ENCODE measurements at places on chromosomes 4 and X. TPM values are rescaled to one million over a fixed set of nuclear protein-coding genes. Genes with fewer than 3 reads are reported as not detected.

GRCh38 chr4:3013839-3014350 lies 50.5 kb downstream of the GRK4 start:
- H3K27me3 ChIP-seq, result no peaks in the 10 kb centered on the region
- H3K36me3 ChIP-seq, result no peaks in the 10 kb centered on the region
- no peaks in the 10 kb centered on the region for H3K4me1 ChIP-seq
- no peak overlapping the region for H3K27ac ChIP-seq
- peak overlapping the region; percentile 48 for H3K4me3 ChIP-seq

GRCh38 chr4:156512622-156513021 lies 459.0 kb downstream of the PDGFC start:
- no peak overlapping the region for H3K4me3 ChIP-seq
- no peaks in the 10 kb centered on the region for H3K36me3 ChIP-seq
- H3K27ac ChIP-seq, result no peak overlapping the region
- H3K4me1 ChIP-seq, result peaks cover 3% of the 10 kb centered on the region
- no peak for DNase-seq

GRCh38 chr4:126495163-126495752 lies 1137.5 kb upstream of the INTU start:
- DNase-seq, result no peak
- no peak overlapping the region for H3K4me3 ChIP-seq

DNA sequence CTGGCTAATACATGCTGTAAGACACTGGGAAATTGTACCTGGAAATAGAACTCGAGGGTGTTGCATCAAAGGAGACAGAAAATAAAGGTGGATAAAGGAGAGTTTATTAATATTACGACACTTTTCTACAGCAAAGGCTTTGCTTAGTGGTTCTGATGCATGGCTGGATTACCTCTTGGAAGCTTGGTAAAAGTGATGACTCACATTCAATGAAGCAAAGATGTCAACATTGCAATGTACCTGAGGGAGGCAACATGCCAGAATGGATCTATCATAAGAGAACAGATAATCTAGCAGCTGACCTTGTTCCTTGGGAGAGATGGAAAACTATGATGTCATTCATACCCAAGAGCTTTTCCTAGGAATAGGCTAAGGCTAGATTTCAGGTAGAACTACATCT lies 735.1 kb upstream of the DIAPH2 start:
- H3K27me3 ChIP-seq, result peaks cover 3% of the 10 kb centered on the region
- no peaks in the 10 kb centered on the region for H3K4me1 ChIP-seq
- no peak for DNase-seq
- no peaks in the 10 kb centered on the region for H3K36me3 ChIP-seq

Gene ZCCHC18
- 2.6 TPM for total RNA-seq

Gene HAND2
- 8.3 TPM for total RNA-seq

DNA sequence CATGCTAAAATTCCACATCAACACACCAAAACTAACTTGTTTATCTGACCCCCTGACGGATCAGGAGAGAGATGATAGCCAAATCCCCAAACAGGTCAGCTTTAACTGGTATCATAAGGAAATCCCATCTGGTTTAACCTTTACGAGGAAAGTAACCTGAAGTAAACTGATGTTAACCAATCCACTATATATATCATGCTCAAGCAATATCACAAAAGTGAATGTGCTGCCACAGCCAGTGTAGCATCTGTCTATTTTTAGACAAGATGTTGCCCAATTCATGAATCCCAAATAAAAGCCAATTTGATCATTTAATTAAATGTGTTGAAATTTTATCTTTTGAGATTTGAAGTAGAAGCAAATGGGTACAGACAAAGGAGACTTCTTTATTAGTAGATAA lies 44.5 kb downstream of the EGF start:
- H3K27ac ChIP-seq, result no peak overlapping the region
- no peak for DNase-seq
- no peak overlapping the region for H3K4me3 ChIP-seq
- no peaks in the 10 kb centered on the region for H3K36me3 ChIP-seq
- no peaks in the 10 kb centered on the region for H3K4me1 ChIP-seq

GRCh38 chrX:37871626-37872302 lies 24.4 kb upstream of the DYNLT3 start:
- H3K4me3 ChIP-seq, result no peak overlapping the region
- no peak overlapping the region for H3K27ac ChIP-seq

Gene RASGEF1B
- 8.3 TPM for total RNA-seq

GRCh38 chr4:94695384-94695783 lies 62.4 kb upstream of the BMPR1B start:
- no peaks in the 10 kb centered on the region for H3K36me3 ChIP-seq
- H3K27me3 ChIP-seq, result no peaks in the 10 kb centered on the region
- H3K4me3 ChIP-seq, result no peak overlapping the region
- H3K4me1 ChIP-seq, result no peaks in the 10 kb centered on the region
- H3K27ac ChIP-seq, result no peak overlapping the region

DNA sequence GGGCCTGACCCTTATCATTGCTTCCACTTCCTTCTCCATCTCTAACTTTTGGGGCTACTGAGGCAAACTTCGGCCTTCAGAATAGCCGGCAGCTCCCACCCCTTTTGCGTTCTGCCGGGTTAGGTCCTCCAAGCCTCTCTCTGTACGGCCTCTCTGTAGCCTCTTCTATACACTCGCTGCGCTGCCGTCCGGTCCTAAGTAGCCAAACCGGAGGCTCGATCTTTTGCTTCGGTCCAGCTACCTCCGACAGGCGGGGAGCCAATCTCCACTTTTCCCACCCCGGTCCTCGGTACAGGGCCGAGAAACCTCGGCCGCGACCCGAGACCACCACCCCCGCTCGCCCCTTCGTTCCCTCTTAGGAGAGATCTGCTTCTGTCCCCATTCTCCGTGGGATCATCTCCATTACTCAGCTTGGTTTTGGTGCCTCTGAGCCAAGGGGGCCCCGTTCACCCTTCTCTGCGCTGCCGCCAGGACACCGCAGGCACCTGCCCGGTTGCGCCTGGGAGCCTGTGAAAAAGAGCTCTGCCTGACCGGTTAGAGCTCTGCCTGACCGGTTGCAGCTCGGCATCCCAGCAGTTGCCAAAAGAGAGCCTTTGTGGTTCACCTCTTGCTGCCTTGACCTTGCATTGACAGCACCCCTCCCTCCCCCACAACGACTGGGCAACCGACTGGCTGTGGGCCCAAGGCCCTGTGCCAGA lies 1.0 kb upstream of the HTR2C start:
- H3K4me1 ChIP-seq, result peaks cover 9% of the 10 kb centered on the region

Gene FGD1
- 23.9 TPM for total RNA-seq

- no peaks in the 10 kb centered on the region for H3K27me3 ChIP-seq
- H3K36me3 ChIP-seq, result no peaks in the 10 kb centered on the region
- H3K4me1 ChIP-seq, result no peaks in the 10 kb centered on the region
- H3K27ac ChIP-seq, result no peak overlapping the region
- H3K4me3 ChIP-seq, result no peak overlapping the region
- DNase-seq, result no peak
Observed at GRCh38 chrX:139086246-139086645, 374.7 kb upstream of the FGF13 start.

DNA sequence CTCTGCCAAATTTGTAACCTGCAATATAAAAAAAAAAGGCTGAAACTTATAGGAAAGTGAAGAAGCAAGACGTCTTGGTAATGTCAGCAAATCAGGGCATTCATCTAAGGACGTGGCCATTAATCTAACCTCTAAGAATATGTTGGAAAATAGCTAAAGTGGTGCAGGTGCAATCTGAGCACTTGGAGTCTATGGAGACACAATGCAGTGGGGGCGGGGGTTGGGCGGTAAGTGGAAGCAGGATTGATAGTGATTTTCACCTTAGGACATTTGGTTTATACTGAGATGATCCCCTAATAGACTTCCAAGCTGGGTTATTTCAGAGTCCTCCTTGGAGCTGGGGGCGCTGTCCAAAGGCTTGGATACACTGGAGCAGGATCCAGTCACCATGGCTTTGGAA lies 283.4 kb downstream of the EPHA5 start:
- no peaks in the 10 kb centered on the region for H3K36me3 ChIP-seq
- H3K27ac ChIP-seq, result no peak overlapping the region
- DNase-seq, result no peak
- H3K4me1 ChIP-seq, result no peaks in the 10 kb centered on the region

DNA sequence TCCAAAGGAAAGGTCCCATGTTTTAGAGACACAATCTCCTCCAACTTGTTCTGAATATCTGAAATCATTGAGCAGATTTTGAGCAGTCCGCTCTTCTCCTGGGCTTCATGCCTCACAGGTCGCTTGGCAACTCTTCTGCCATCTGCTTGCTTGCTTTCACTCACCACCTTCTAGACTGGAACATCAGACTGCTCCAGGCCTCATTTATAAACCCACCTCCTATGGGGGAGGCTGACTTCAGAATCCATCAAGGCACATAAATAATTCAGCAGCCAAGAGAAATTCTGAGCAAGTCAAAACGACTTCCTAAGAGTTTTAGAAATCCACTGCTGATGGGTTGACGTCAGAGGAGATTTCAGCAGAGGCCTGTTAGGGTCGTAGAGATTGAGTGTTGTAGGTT lies 64.1 kb downstream of the FAM184B start:
- no peak for DNase-seq
- peaks cover 4% of the 10 kb centered on the region for H3K27me3 ChIP-seq
- no peak overlapping the region for H3K27ac ChIP-seq
- peaks cover 9% of the 10 kb centered on the region for H3K4me1 ChIP-seq

DNA sequence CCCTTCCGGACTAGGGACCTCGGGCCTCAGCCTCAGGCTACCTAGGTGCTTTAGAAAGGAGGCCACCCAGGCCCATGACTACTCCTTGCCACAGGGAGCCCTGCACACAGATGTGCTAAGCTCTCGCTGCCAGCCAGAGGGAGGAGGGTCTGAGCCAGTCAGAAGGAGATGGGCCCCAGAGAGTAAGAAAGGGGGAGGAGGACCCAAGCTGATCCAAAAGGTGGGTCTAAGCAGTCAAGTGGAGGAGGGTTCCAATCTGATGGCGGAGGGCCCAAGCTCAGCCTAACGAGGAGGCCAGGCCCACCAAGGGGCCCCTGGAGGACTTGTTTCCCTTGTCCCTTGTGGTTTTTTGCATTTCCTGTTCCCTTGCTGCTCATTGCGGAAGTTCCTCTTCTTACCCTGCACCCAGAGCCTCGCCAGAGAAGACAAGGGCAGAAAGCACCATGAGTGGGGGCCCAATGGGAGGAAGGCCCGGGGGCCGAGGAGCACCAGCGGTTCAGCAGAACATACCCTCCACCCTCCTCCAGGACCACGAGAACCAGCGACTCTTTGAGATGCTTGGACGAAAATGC lies at the start of gene WAS:
WAS (plus strand) TSS at position 389 of the 572 bp plus-strand sequence; CDS start at position 444, 55 bp downstream.
- no peak within 1 kb of the TSS for H3K27ac ChIP-seq
- no peaks in the 10 kb centered on the region for H3K36me3 ChIP-seq
- no peaks in the 10 kb centered on the region for H3K4me1 ChIP-seq
- no peak within 1 kb of the TSS for H3K4me3 ChIP-seq

Gene MAGEA12
- total RNA-seq, result not detected

GRCh38 chr4:168758351-168758876 lies 251.6 kb downstream of the CBR4 start:
- no peaks in the 10 kb centered on the region for H3K27me3 ChIP-seq
- H3K36me3 ChIP-seq, result peaks cover 34% of the 10 kb centered on the region
- no peak for DNase-seq
- peaks cover 9% of the 10 kb centered on the region for H3K4me1 ChIP-seq

DNA sequence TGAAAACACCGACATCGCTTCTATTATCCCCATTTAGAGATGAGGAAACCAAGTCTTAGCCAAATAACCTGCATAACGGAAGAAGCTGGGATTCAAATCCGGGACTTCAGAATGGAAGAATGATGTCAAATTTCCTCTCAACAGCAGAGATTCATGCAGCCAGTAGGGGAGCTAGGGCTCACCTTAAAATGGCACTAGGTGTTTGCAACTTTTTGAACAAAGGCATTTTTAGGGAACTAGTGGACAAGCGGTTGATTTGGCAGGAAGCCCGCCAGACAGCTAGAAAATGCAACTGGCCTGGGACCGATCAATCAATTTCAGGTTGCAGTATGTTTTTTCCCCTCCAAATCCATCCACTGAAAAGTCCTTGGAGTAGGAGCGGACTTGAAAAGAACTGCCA lies 224.2 kb downstream of the PTTG2 start:
- H3K27ac ChIP-seq, result no peak overlapping the region
- no peak for DNase-seq
- H3K4me3 ChIP-seq, result no peak overlapping the region
- H3K4me1 ChIP-seq, result peaks cover 13% of the 10 kb centered on the region
- H3K27me3 ChIP-seq, result no peaks in the 10 kb centered on the region

Gene MAGEA1
- total RNA-seq, result not detected

Measured in type B pancreatic cell (in vitro differentiated cells).